GM18507 (cell line): ENCODE measurements at places on chromosomes 7 and 10.

DNA sequence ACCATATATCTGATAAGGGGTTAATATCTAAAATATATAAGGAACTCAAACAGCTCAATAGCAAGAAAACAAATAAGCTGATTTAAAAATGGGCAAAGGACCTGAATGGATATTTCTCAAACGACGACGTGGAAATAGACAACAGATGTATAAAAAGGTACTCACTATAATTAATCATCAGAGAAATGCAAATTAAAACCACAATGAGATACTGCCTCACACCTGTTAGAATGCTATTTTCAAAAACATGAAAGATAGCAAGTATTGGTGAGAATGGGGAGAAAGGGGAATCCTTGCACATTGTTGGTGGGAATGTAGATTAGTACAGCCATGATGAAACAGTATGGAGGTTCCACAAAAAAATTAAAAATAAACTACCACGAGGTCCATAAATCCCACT is 163.2 kb downstream of the DKK1 start:
- DNase-seq: no peak

GRCh38 chr7:94056796-94057207 is 52.6 kb upstream of the BET1 start:
- DNase-seq: no peak

DNA sequence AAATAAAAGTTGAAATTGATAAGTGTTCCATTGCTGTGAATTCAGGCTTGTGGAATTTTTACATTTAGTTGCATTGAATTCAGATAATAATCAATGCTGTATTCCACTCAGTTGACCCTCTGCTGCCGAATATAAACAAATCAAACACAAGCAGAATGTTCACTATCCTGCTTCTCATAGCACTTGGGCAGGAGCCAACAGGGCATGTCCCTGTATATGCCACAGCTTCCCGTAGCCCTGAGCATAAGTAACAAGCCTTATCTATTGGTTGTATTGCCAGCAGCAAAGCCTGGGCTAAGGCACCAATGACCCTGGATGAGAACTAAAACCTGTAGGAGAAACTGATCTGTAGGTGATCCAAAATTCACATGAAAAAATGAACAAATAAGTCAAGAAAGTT is 145.9 kb downstream of the ARHGAP12 start:
- DNase-seq: no peak

DNA sequence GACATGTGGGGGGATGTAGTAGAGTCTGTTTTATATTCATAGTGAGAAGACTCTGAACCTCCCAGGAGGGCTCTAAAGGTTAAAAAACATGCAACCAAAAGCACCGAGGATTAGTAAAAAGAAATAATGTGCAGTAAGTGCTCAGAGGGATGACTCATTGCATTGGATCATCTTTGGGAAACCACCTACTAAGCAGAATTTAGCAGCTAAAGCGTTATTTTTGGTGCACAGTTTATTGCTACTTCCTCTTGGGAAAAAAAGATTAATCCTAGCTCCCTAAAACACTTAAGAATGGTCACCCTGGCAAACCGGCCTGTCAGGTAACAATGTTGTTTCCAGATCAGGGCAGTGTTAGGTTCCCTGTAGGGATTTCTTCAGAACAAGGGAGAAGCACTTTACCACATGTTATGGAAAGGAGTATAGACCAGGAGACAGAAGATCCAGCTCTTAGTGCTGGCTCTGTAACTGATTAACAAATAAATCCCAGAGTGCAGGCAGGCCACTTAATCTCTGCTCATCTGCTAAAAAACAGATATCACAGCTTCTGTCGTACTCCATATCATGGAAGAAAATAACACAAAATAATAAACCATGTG is 44.8 kb upstream of the FAM133B start:
- DNase-seq: no peak
